Stimulated activated CD4-positive, alpha-beta T cell treated with anti-CD3 and anti-CD28 coated beads, Interleukin-4, amount 100 ng/mL, for 24 hours (primary cell): ENCODE measurements at places on chromosomes 1 and 21.
A peak's percentile ranks its signal among the peaks of the same experiment; 100 is the strongest.

GRCh38 chr1:103101399-103101798, 6.9 kb downstream of the COL11A1 start:
- no peak for DNase-seq

- DNase-seq = no peak
Measured at GRCh38 chr1:7684132-7684531, 87.0 kb upstream of the VAMP3 start.

DNA sequence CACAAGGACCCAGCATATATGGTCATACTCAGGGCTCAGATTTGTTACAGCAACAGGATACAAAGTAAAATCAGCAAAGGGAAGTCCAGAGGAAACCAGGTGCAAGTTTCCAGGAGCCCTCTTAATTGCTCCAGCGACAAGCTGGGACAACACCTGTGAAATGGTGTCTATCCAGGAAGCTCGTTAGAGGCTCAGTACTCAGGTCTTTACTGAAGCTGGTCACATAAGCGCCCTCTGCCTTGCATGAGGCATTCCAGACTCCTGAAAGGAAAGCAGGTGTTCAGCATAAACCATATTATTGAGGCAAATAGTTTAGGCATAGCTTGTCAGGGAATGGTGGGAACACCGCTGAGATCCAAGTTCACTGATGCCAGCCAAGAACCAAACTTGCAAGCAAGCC, 231.0 kb downstream of the SLC35F3 start:
- DNase-seq = no peak

GRCh38 chr1:112105557-112105956, 116.1 kb upstream of the KCND3 start:
- DNase-seq = no peak

- DNase-seq = no peak
Measured at GRCh38 chr1:94326329-94326728, 88.9 kb upstream of the ARHGAP29 start.

GRCh38 chr1:46400421-46400820, 6.3 kb downstream of the FAAH start:
- DNase-seq = no peak

DNA sequence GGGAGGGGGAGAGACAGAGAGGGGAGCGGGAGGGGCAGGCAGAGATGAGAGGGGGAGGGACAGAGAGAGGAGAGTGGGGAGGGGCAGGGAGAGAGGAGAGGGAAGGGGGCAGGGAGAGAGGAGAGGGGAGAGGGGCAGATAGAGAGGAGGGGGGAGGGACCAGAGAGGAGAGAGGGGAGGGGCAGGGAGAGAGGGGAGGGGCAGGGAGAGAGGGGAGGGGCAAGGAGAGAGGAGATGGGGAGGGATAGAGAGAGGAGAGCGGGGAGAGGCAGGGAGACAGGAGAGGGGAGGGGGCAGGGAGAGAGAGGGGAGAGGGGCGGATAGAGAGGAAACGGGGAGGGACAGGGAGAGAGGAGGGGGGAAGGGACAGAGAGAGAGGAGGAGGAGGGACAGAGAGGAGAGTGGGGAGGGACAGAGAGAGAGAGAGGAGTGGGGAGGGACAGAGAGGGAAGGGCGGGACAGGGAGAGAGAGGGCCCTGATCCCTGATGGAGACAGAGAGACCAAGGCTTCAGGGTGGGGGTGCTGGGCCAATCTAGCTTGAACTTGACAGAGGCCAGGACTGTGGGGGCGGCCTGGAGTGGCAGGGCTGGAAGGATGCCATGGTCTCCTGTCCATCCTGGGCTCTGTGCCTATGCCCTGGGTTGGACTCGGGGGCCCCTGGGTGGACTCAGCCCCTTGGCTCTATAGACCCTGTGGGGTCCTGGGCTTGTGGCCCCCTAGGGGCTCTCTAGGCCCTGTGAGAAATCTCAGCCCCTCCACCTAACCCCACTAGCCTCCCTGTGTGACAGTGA, 43.6 kb downstream of the DMRTB1 start:
- DNase-seq = no peak

DNA sequence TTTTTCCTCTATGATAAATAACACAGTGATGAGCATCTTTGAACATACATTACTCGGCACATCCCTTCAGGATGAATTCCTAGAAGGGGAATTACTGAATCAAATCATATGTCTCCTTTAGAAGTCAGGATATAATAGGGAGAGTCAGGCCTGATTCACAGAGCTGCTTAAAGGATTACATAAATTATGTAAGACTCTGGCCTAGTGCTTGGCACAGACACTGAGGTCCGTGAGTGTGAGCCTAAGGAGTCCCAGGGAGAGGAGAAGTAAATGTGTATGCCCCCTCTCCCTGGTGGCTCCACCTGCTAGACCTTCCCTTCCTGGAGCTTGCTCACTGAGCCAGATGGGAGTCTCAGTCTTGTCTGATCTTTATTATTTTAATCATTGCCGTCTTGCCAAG, 8.6 kb upstream of the FOXE3 start:
- DNase-seq = no peak

DNA sequence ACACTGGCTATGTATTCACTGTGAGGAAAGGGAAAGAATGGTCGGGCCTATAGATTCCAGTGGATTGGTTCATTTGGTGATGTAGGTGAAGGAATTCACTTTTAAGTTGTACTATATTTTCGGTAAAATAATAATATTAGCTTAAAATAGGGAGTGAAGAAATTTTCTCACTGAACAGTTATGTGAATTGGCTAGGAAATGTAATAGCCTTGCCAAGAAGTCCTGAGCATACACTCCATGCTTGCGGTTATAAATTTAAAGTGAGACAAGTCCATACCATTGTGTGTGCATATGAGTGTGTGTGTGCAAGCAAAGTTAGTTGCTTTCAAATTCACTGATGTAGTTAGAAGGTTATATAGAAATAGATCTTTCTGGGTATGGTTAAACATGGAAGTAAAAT, 1651.0 kb downstream of the NCAM2 start:
- DNase-seq = no peak

DNA sequence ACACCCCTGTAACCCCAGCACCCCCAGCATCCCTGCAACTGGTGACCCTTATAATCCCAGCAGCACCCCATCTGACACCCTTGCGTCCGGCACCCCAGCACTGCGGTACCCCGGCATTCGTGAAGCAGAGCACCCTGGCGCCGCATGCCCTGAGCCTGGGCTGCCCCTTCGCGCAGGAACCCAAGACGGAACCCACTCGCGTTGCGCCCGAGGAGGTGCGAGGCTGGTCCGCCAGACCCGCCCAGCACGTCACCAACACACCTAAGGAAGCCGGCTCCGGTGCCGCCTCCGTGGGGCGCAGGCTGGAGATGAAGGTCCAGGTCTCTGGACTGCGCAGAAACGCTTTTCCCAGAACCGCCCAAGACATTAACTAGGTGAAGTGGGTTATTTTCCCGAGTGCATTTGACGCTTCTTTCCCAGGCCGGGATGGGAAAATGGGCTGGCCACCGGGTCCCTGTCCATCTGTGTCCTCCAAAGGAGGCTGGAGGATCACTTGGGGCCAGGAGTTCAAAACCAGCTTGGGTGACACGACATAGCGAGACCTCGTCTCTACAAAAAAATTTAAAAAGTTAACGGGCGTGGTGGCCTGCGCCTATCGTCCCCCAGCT, 15.9 kb upstream of the RNF187 start:
- DNase-seq = no peak

- DNase-seq = no peak
Measured at GRCh38 chr21:34358866-34359265, 4.9 kb upstream of the KCNE2 start.

GRCh38 chr1:193973428-193973827, 787.0 kb upstream of the B3GALT2 start:
- no peak for DNase-seq

- DNase-seq = no peak
Measured at GRCh38 chr1:17665950-17666720, 89.0 kb upstream of the ACTL8 start.

- DNase-seq = peak; percentile 41
Measured at GRCh38 chr1:117051224-117052064, 8.7 kb upstream of the TTF2 start.

DNA sequence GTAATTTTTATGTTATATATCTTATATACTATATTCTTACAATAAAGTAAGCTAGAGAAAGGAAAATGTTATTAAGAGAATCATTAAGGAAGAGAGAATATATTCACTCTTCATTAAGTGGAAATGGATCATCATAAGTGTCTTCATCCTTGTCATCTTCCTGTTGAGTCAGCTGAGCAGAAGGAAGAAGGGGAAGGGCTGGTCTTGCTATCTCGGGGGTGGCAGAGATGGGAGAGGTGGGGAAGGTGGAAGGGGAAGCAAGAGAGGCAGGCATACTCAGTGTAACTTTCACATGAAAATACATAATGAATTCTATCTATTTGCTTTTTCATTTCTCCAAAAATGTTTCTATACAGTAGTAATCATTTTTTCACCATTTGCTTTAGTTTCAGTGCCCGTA, 5.1 kb downstream of the DNASE2B start:
- no peak for DNase-seq

GRCh38 chr1:236990052-236990445, 14.2 kb downstream of the MT1HL1 start:
- no peak for DNase-seq

- no peak for DNase-seq
Measured at GRCh38 chr1:56320464-56321149, 258.8 kb downstream of the PLPP3 start.

DNA sequence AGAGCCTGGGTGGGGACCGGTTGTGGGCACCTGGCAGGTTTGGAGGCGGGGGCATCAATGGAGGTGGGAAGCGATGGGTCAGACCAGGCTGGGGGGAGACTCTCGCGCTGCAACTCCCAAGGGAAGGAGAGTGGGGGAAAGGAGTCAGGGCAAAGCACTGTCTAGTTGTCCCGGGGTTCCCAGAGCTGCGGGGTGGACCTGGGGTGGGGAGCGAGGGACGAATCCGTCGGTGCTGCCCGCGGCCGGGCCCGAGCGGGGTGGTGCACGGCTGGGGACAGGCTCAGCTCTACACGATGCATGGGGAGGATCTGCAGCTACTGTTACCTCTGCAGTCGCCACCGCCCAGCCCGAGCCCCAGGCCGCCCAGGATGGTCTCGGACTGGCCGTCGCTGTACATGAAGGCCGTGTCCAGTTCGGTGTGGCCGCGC, 427 bp downstream of the AKR7A2 start:
- DNase-seq = no peak

GRCh38 chr1:204134103-204134502, 17.7 kb downstream of the ETNK2 start:
- DNase-seq = no peak

- no peak for DNase-seq
Measured at GRCh38 chr1:20059847-20060246, 10.1 kb upstream of the PLA2G5 start.

DNA sequence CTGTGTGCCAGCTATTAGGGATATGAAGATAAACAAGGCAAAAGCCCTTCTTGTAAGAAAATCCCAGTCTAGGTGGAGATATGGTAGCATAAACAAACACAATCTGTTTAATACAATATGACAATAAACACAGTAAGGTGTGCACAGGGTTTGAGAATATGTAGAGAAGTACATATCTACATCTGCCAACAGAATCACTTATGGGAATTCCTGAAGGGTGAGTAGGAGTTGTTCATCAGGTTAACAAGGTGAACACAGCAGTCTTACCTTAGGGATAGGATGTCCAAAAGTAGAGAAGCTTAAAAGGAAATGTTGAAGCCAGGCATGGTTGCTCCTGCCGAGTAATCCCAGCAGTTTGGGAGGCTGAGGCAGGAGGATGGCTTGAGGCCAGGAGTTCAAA, 57.7 kb upstream of the LRRC7 start:
- DNase-seq = no peak

DNA sequence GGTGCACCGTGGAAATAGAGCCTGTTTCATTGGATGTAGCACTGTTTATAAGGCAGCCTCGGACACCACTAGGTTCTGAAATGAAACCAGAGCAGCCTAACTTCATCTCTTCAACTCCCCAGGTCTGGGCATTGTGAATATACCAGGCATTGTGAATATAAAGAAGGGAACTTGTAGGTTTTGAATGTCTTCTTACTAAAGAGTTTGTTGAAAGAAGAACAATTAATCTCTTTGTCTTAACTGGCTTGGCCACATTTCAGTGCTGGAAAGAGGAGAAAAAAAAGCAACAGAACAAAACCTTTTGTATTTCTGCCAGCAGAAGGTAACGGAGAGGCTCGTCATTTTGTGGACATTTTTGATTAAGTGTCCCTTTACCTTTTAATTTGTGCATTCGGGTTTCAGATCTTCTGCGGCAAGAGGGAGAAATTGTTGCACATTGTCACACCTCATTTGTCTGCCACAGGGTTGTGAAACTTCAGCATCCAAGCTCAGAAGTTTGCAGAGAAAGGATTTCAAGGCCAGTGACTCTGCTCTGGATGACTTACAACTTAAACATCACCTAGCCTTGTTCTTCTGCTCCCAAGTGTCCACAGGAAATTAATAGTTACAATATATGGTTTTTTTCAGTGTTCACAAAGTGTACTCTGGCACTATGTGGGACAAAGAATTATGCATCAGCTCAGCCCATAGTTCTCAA, 158.3 kb downstream of the KAZN start:
- DNase-seq = no peak

DNA sequence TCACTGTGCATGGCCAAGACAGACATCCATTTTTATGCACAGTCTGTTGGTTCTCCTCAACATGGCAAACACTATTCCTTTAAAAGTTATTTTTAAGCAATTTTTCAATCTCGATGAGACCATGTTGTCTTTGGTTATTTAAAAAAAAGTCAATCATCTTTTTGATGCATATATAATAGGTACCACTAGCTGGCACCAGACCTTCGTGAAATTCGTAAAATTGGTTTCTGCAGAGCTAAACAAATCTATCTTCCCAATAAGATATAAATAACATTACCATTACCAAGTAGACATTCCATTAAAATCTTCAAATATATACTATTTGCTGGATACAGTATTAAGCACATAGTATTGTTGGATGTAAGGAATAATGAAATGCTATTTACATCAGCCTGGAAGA, 220.0 kb upstream of the GREM2 start:
- DNase-seq = no peak

- no peak for DNase-seq
Measured at GRCh38 chr1:15186073-15186845, 32.7 kb downstream of the TMEM51 start.

- no peak for DNase-seq
Measured at GRCh38 chr1:89890085-89890752, 69.4 kb downstream of the LRRC8D start.

- DNase-seq = no peak
Measured at GRCh38 chr1:36656271-36656670, 173.6 kb upstream of the CSF3R start.
